NCI-H524 (cell line): ENCODE measurements at places on chromosomes 4 and X.
A peak's percentile ranks its signal among the peaks of the same experiment; 100 is the strongest.

DNA sequence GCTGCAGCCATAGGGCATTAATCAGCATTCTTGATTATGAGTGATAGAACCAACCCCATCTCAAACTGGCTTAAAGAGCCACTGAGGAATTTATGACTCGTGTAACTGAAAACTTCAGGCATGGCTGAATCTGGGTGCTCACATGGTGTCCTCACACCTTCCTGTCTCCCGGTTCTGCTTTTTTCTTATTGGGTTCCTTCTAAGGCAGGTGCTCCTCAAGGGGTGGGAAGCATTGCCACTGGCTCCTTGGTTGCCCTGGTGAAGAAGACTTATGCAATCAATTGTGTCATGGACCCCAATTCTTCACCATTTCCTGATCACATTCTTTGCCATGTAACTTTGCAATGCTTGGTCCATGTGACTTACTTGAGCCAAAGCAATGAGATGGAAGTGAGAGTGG, 4.3 kb upstream of the ZCCHC4 start:
- DNase-seq, result no peak

DNA sequence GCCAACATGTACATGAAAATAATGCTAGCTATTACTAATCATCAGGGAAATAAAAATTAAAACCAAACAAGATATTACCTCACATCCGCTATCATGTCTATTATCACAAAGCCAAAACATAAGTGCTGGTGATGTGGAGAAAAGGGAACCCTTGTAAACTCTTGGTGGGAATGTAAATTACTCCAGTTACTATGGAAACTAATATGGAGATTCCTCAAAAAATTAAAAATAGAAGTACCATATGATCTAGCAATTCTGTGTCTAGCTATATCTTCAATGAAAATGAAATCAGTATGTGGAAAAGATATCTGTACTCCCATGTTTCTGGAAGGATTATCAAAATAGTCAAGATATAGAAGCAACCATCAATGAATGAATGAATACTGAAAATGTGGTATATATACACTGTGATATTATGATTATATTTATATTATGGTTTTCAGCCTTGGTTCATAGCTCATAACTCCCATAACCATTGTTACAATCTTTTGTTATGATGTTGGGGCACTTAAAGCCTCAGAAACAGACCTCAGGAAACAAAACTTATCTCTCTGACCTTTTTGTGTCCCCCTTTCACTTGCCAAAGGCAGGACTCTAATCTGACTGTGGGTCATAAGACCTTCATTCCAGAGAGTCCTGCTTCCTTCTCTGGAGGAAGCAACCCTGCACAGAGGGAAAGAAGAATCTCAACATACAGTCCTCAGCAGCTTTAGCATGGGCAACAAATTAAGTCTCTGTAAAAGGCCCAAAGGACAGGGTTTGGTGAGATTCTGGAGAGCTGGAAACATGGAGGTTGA, 933.2 kb downstream of the ADGRL3 start:
- DNase-seq, result no peak

DNA sequence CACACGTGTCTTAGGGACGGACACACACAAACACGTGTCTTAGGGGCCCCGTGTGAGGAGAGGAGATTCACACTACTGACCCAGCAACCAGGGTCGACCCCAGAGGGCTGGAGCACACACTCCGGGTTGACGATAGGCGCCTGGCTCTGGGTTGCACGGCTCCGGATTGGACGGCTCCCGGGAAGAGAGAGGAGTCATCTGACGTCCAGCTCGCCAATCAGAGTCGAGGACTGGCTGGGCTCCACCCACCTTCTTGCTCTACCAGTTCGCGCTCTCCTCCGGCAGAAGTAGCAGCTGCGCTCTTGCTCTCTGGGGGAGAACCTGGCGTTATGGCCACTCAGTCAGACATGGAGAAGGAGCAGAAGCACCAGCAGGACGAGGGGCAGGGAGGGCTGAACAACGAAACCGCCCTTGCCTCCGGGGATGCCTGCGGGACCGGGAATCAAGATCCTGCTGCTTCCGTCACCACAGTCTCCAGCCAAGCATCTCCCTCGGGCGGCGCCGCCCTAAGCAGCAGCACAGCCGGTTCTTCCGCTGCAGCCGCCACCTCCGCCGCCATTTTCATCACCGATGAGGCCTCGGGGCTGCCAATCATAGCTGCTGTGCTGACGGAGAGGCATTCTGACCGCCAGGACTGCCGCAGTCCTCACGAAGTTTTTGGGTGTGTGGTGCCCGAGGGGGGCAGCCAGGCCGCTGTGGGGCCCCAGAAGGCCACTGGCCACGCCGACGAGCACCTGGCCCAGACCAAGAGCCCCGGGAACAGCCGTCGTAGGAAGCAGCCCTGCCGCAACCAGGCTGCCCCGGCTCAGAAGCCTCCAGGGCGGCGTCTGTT, 74.3 kb downstream of the NUDT10 start:
- no peak for DNase-seq

GRCh38 chr4:76683144-76683543, 214.8 kb downstream of the SOWAHB start:
- no peak for DNase-seq

GRCh38 chr4:41647383-41647782, 101.1 kb downstream of the PHOX2B start:
- no peak for DNase-seq

DNA sequence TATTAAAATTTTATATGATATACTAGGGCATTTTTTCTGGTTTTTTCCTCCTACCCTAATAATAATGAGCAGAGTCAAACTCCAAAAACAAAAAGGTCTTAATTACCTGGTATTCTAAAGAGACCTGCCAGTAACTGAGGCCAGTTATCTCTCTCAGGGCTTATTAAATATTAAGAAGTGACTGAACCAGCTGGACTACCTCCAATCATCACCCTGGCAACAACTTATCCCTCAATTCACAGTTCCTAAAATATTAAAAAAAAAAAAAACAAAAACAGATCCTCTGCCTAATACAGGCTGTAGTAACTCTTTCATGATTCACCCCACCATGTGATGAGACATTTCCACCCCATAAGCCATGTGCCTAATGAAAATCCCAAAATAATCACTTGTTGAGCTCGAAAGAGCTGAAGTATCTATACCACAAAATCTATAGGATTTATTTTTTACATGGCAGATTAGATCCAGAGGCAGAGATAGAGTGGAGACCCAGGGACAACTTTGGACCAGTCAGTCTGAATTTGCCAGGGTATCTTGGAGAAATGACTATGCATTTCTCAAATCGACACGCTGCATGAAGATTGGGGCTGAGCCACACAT, 698.0 kb downstream of the FAT4 start:
- no peak for DNase-seq

DNA sequence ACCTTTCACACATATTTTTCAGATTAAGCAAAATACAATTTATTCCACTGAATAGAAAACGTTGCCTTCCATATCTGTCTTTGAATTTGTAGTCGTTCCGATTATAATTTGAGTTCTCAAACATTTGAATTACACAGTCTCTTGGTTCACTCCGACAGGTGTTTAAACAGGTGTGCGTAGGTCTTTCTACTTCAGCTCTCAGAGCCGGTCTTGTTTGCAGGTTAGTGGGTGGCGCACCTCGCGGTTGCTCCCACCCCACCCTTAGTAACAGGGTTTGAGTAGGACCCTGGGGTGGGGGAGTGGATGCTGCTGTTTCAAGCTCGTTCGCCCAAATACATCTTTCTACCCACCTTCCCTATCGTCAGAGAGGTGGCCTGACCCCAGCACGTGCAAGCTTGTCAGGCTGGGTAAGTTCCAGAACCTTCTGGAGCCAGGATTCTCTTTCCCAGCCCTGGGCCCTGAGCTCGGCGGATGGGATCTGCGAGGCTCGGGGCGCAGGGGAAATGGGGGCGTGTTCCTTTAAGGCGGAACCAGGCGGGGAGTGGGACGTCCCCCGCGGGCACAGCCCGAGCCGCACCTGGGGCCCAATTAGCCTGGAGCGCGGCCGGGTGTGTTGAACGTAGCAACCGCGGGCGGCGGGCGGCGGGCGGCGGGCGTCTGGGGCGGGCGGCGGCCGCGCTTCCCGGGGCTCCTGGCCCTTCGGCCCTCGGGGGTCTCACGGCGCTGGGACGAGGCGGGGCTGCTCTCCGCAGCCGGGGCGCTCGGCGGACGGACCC, at the start of gene FAM149A:
TSS of gene FAM149A (plus strand) at position 591 of the 776 bp plus-strand sequence.
- peak; percentile 23 for DNase-seq

DNA sequence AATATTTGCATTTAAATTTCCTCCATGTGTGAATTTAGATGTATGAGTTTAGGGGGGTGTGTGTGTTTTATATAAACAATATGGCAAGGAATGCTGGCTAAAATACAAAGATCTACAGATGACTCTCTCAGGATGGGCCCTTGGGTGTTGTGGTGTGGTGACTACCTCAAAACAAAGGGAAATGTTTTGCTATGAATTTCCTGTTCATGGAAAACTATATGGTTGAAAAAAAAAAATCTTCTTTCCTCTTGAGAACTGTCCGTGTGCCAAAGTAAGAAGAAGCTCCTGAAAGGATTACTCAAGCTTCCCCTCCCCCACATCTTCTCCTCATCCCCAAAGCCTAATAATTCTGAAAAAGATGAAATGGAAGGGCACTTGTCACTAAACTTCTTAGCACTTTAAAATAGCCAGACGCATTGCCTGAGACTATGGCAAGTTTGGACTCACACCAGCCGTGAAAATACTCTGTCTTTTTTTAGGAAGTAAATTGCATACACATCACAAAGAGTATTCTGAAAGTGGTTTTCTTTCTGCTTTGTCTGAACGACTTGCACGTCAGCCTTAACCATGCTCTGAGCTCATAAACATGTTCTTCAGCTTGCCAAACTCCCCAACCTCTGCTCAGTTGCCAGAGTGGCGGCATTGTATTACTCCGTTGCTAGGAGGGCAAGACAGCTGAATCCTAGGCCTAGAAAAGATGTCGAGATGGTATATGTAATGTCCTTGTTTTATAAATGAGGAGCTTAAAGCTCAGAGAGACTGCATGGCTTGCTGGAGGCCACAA, 250.4 kb upstream of the JADE1 start:
- no peak for DNase-seq

- no peak for DNase-seq
Measured at GRCh38 chr4:33086331-33086925, 2366.3 kb downstream of the PCDH7 start.

GRCh38 chr4:87317527-87317926, 5.2 kb downstream of the HSD17B13 start:
- DNase-seq, result no peak

GRCh38 chr4:184688447-184688846, 38.9 kb downstream of the PRIMPOL start:
- DNase-seq, result no peak
